ENCODE measurements at places on chromosomes 3 and 15.

GRCh38 chr3:156396851-156397250, 158.1 kb downstream of the SSR3 start:
- no peak for DNase-seq

GRCh38 chr3:107372506-107372905, 4.7 kb upstream of the CCDC54 start:
- no peak for DNase-seq

- DNase-seq, result no peak
Measured at GRCh38 chr3:106920609-106921008, 456.6 kb upstream of the CCDC54 start.

DNA sequence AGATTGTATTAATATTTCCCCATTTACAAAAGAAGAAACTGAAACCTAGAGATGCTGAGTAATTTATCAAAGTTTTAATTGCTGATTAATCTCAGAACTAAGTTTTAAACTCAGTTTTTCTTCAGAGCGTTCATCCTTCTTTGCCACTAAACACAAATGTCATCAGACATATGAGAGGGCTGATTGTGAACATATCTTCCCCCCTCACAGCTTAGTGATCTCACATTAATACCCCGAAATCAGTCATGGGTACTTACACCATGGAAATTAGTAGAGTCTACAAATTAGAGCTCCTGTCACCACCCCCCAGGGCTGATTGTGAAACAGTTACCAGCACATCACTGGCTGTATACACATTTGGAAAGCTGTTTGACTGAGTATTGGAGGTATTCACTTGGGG, 189.3 kb upstream of the SGO1 start:
- no peak for DNase-seq

- DNase-seq, result no peak
Measured at GRCh38 chr3:139987908-139988307, 52.9 kb downstream of the CLSTN2 start.

- DNase-seq, result no peak
Measured at GRCh38 chr15:41241221-41241964, 10.3 kb downstream of the CHP1 start.

GRCh38 chr15:75544359-75544758, 34.8 kb downstream of the PTPN9 start:
- no peak for DNase-seq

GRCh38 chr15:78616506-78616905, 4.3 kb downstream of the CHRNA3 start:
- no peak for DNase-seq

- DNase-seq, result no peak
Measured at GRCh38 chr3:13116426-13116825, 43.2 kb upstream of the IQSEC1 start.

DNA sequence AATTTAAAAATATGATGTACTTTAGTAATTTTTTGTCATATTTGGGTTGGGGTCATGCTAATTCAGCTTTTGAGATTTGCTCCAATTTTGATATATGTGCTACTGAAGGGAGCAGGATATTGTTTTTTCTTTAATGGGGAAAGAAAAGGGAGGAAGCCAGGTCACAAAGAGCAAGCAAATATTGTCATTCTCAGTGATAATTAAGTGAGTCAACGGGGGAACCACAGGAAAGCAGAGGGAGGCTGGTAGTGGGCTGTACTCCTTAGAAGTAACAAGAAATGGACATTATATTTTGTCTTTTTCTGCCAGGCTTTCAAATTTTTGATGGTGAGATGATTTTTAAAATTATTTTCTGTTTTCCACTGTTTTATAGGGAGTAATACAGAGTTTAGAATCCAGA, 45.6 kb upstream of the NMD3 start:
- DNase-seq, result peak; percentile 7

DNA sequence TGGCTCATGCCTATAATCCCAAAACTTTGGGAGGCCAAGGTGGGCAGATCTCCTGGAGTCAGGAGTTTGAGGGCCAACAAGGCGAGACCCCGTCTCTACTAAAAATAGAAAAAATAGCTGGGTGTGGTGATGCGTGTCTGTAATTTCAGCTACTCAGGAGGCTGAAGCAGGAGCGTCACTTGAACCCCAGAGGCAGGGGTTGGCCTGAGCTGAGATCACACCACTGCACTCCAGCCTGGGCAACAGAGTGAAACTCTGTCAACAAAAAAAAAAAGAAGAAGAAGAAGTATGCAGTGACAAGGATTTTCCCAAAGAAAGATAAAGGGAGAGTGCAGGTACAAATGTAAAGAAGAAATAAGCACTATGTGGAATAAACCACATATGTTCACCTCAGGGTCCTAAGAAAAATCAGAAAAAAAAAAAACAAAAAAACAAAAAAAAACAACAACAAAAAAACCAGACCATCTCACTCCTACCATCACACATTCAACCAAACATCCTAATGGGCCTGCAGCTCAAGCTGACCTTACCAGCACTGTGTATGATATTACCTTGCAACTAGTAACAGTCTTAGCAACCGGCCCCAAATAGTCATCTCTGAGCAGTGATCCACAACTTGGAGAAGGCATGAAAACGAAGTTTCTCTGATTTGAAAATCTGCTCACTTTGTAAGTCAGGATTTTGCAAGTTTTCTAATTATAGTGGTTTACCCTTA, 296.7 kb upstream of the PROK2 start:
- no peak for DNase-seq

- no peak for DNase-seq
Measured at GRCh38 chr3:48686538-48687219, 964 bp upstream of the NCKIPSD start.

- no peak for DNase-seq
Measured at GRCh38 chr3:188923671-188924070, 248.1 kb upstream of the TPRG1 start.

DNA sequence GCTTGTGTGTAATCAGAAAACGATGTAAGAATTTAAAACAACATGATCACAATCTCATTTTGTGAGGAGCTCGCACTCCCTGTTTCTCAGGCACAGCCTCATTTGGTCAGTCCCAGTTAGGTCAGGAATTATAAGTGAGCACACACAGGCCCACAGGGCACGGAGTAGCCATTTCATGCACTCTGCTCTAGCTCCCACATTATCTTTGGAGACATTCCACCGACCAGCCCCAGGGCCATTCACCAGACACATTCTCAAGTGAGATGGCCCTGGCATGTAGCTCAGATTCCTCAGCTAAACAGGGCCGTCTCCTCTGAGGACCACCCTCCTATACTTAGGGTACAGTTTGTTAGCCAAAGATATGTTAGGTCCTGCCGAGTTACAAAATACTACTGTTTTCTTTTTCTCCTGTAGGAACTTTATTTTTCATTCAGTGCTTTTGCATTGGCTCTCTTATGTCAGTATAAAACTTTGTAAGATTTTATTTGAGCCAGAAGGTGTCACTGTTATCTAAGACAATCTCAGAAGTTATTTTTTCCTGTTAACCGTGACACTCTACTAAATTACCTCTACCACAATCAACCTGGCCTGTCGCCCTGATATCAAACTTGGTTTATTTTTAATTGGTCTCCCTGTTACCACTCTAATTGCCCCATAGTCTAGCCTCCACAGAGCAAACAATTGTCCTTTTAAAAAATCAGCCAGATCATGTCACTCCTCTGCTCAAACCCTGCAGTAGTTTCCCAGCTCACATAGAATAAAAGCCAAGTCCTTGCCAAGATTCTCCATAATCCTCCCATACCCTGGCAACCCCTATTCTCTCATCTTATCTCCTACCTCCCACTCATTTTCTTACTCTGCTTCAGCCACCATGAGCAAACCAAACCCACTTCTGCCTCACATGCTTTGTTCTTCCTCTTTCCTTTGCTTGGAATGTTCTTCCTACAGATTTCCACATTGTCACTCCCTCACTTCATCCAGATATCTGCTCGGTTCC, 105.7 kb downstream of the PPP2R3A start:
- no peak for DNase-seq

- no peak for DNase-seq
Measured at GRCh38 chr3:11434017-11434526, 161.9 kb downstream of the ATG7 start.

DNA sequence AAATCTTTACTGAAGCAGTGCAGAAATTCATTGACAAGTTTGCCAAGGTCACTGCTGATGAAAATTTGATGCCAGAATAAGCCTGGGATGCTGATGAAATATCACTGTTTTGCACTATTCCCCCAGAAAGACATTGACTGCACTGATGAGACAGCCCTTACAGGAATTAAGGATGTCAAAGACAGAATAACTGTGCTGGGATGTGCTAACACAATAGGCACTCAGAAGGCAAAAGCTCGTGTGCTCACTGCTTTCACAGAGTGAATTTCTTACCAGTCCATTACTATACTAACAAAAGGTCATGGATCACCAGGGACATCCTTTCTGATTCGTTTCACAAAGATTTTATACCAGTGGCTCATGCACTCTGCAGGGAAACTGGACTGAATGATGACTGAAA, 69.4 kb downstream of the MCF2L2 start:
- no peak for DNase-seq

DNA sequence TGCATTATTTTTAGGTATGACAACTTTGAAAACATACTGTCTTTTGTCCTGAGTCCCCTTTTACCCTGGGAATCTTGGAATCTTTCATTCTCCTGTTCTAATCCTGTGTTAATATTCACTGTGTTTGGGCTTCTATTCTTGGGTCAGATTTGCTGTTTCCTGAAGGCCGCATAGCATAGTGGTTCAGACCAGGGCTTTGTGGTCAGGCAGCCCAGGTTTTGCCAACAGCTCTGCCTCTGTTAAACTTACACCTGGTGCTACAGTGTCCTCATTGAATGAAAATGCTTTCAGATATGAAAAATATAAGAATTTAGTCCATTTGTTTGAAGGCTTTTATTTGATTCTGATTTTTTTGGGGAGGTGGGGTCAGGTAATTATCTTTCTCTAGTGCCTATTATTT, 58.4 kb downstream of the SLC25A26 start:
- DNase-seq, result no peak

GRCh38 chr3:30614943-30615342, 8.5 kb downstream of the TGFBR2 start:
- no peak for DNase-seq

GRCh38 chr3:44355362-44356033, 16.9 kb downstream of the TCAIM start:
- DNase-seq, result peak; percentile 71

GRCh38 chr15:90300988-90301706, 35.7 kb downstream of the NGRN start:
- peak; percentile 71 for DNase-seq

DNA sequence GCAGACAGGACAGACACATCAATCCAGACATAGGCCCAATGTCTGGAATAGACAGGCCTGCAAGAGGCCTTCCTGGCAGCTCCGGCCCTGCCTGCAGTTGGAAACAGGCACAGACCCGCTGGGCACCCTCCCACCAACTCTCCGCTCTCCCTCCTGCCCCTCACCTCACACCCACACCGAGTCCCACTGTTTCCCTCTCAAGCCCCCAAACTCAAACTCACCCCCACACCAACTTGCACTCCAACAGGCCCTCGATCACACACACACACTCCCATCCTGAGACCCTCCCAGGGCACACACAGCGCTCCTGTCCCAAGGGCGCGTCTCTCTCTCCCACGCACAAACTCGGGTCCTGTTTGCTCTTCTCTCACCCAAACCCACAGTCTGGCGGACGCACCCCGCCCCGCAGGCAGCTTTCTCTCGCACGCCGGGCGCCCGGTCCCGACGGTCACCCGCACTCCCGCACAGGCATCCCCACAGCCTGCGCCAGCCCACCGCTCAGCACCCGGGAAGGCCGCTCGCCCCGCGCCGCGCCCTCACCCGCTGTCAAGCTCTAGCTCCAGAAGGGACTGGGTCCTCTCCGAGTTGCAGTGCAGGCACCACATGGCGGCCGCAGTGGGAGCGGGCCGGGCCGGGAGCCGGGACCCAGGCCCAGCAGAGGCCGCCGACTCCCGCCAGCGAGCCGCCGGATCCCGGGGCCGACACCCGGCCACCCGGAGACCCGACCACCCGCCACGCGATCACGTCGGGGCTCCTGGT, 106.2 kb downstream of the IQSEC1 start:
- DNase-seq, result no peak

DNA sequence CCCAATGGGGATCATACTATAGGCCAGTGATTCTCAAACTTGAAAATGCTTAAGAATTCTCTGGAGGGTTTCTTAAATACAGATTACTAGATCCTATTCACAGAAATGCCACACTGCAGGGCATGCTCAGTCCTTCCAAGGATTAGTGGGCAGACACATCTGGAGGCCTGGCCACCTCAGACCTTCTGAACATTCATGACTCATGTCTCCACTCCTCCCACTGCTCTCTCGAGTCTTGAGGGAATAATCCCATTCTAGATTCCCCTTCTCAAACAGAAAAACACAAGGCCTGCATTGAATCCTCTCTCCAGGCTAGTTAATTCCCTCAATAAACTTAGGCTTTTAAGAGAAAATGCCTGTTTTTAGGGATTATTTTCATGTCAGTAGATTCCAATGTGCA, 22.1 kb downstream of the ZNF621 start:
- DNase-seq, result no peak

DNA sequence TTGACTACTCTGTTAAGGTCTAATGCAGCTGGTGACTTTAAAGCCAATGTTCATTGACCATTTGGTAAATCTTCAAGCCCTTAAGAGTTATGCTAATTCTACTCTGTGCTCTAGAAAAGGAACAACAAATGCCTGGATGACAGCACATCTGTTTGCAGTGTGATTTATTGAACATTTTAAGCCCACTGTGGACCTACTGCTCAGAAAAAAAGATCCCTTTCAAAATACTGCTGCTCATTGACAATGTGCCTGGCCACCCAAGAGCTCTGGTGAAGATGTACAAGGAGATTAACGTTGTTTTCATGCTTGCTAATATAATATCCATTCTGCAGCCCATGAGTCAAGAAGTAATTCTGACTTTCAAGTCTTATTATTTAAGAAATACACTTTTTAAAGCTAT, 110.8 kb downstream of the TBC1D5 start:
- DNase-seq, result no peak

DNA sequence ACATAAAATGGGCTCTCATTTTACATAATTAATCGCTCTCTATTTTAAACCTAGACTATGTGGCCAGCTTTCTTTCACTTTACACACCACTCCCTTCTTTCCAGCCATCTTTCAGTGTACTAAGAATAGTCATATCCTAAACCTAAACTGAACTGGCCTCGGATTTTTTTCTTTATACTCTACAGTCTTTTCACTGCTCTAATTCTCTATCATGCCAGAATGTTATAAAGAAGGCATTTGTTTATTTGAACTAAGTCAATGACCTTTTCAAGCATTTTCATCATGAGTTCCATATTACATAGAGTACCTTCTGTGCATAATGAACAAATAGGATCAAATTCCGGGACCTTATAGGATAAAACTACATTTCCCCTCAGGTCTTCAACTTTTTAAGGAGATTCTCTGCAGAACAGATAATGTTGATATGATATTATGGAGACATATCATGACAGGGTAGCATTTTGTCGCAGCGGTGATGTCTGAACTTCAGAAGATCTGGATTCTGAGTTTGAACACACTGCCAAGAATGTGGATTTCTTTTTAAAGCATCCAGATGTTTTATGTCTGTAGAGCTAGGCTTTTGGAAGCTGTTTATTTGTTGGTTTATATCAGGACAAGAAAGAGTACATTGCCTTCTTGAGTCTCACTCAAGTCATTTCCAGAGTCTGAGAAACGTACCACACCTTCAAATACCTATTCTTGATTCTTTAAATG, 1047.3 kb downstream of the MCTP2 start:
- DNase-seq, result no peak

GRCh38 chr3:89699771-89700170, 592.4 kb downstream of the EPHA3 start:
- no peak for DNase-seq
